ENCODE measurements at places on chromosomes 16 and 17.

DNA sequence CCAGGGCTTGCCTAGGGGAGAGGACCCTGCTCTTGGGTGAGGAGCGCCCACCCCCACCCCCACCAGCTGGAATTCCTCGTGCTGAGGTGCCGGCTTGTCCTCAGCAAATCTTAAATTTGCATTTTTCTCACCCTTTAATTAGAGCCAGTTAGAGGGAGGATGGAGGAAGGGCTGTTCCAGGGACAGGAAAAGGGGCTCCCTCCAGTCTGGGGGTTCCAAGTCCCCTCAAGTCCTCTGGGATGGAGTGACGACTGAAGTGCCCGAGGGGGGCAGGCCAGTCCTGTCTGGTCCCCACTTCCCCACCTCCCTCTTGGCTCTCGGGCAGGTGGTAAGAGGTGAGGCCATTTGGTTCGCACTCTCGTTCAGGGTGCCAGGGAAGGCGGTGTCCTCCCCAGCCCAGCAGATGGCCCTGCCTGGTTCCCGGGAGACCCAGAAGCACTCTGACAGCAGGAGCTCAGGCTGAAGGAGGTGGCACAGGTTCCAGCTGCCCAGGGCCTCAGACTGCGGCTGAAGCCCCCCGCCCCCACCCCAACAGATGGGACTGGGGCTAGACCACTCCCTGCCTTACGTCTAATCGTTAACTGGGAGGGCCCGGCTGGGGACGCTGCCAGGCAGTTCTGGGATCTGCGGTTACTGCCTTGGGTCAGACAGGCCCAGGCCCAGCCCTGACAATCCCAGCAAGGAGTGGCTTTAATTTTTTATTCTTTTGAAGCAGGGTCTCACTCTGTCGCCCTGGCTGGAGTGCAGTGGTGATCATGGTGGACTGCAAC lies 2.2 kb downstream of the RAB26 start:
- peak; percentile 64 for DNase-seq

DNA sequence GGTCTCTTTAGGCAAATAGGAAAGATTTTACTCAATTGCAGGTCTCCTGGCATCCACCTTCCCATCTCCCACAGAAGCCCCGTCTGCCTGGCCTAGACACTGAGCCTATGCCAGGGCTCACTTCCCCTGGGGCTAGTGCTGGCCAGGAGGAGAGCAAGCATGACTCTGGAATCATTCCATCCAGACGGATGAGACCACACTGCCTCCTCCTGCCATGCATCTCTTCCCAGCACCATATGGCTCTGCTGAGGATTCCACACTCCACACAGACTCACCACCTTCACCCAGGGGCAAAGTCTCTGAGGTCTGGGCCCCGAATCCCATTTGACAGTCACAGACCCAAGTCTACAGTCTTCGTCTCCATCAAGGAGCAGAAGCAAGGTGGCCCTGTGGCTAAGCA lies 346.5 kb downstream of the C16orf95 start:
- DNase-seq = no peak

- peak; percentile 40 for DNase-seq
These were observed 35.6 kb downstream of the RPA1 start for GRCh38 chr17:1865252-1866037.

DNA sequence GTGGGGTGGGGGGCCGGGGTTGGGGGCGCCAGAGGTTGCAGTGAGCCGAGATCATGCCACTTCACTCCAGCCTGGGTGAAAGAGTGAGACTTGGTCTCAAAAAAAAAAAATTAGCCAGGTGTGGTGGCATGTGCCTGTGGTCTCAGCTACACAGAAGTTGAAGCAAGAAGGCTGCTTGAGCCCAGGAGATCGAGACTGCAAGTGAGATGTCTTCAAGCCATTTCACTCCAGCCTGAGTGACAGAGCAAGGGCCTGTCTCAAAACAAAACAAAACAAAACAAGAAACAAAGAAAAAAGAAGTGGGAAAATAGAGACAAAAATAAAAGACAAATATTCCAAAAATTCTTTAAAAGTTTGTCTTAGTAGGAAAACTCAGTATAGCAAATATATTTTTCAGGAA lies 135.1 kb upstream of the CORO6 start:
- DNase-seq = no peak

- DNase-seq = no peak
These were observed 3.9 kb downstream of the LPO start for GRCh38 chr17:58242171-58242784.

DNA sequence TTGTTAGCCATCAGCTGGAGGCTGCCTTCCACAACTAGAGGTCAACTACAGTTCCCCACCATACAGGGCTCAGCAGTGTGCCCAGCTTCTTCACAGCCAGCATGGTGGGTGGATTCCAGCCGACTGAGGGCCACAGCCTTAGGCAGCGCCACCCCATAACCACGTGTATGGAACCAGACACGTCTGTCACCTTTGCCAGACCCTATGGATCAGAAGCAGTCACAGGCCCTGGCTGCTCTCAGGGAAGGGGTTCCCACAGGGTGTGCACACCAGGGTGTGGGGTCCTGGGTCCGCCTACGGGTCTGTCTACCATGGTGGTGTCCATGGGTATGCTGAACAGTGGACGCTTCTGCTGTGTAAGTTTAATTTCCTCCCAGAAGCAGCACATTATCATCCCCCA lies 265.0 kb upstream of the FOXF1 start:
- no peak for DNase-seq

DNA sequence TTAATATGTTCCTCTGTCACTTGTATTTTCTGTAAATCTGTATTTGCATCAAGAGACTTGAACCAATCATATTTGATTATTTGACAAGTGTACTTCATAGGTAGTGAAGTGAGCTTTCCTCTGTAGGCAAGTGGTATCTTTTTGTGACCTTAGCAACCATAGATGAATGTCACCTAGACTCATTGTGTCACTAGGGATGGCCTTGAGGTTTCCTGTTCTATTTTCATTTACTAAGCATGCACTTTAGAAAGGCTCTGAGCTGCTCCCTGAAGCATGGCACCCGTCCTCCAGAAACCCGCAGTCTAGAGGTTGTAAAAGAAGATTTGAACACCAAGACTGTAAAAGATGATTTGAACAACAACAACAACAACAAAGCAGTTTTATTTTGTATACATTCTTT lies 151.7 kb downstream of the PRKCB start:
- no peak for DNase-seq

DNA sequence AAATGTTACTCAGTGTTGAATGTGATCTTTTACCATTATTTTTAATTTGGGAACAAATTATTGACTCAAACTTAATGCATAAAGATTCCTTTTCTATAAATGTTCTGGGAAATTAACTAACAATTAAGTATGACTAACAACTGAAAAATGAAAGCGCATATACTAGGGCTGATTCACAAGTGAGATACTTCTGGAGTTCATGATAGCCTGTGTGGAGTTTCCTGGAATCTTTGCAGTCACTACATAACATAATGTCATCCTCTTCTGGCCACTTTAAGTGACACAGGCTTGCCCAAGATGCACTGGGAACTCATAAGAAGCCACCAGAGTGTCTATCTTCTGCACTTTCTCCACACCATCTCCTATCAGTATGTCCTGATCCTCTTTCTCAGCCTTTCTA lies 450.3 kb upstream of the CDH11 start:
- no peak for DNase-seq

GRCh38 chr16:48008011-48008525 lies 147.7 kb downstream of the ABCC12 start:
- DNase-seq = no peak

GRCh38 chr16:81143921-81144471 lies 47.8 kb upstream of the GCSH start:
- DNase-seq = peak; percentile 54

GRCh38 chr17:78137392-78138203 lies 7.0 kb downstream of the TMC8 start:
- no peak for DNase-seq

DNA sequence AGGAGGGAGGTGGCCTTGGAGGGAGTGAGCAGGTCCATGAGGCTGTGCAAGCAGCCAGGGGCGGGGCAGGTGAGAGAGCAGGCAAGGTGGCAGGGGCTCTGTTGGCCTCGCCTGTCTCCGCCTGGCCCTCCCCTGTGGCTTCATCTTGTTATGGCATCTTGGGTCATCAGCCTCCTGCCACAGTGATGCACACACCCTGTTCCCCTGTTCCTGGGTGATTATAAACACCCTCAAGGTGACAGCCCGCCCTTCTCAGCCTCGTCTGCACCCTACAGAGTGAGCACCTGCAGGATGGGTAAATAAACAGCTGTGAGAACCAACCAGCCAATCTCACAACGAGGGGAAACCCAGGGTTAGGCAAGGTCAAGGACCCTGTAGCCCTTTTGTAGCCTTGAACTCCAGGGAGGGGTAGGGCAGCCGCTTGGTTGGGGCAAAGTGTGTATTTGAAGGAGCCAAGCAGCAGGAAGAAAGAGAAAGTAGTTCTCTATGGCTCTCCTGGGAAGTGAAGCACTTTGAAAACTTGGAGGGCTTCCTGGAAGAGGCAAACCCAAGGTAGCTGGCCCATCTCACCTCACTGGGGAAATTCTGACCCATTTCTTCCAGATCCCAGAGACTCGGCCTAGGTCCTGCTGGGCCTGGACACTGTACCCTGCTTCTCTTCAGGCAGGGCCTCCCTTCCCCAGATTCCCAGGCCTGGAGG lies 60.6 kb downstream of the NT5M start:
- no peak for DNase-seq

- DNase-seq = no peak
These were observed 186.8 kb downstream of the COPRS start for GRCh38 chr17:31672161-31672819.

DNA sequence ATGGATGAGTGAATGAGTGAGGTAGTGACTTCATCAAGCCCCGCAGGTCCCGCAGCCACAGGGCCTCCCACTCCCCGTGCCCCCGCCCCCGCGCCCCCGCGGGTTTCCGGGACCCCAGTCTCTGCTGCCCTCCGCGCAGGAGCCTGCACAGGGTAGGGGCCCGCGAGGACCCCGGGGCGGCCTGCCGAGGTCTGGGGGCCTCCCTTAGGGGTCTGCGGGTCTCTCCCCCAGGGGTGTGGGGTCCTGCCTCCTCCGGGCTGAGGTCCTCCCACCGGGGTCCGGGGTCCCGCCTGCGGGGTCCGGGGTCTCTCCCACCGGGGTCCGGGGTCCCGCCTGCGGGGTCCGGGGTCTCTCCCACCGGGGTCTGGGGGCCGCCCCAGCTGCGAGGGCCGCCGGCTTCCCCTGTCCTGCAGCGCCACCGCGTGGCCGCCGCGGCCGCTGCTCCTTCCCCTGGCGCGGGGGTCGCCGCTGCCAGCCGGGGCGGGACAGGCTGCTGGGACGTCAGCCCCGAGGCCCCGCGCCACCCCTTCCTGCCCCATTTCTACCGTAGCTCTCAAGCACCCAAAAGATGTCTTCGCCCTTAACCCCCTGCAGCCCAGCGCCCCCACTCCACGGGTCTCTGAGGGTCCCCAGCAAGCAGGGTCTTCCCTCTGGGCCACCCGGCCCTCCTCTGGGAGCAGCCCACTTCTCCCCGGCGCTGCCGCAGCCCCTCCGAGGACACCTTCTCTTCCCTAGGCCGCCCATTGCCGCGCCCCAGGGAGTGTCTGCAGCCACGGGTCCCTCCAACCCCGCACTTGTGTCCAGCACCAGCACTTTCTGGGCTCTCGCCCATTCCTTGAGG lies 10.4 kb upstream of the CHMP6 start:
- DNase-seq = no peak

DNA sequence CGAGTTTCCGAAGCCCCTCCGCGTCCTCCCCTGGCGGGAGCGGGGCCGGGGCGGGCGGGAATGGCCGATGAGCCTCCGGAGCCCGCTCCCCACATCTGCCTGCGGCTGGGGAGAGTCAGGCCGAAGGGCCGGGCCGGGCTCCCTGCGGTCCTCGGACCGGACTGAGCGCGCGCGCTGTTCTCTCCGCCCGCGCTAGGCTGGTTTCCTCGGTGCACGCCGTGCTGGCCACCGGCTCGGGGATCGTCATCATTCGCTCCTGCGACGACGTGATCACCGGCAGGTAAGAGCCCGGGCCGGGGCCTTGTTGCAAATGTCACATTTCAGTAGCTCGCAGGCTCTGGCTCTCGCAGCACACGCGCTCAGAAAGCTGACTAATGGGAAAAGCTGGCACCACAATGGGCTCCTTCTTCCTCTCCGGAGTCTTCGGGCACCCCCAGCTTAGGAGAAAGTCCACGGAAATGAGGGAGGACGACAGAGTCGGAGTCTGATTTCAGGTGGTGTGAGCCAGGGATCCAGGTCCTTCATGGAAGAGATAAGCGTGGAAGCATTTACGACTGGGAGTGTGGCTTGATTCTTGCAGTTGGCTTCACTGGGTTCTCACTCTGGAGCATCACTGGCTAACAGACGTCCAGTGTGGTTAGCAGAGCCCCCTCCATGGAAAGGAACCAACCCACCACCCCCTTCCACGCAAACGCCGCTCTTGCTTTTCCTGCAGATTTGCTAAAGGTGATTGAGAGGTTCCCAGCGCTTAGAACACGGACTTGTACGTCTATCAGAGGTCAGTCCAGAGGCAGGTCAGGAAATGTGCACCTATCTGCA lies 715 bp downstream of the TLCD3A start:
- no peak for DNase-seq

- DNase-seq = no peak
These were observed 140.2 kb upstream of the CDC42EP4 start for GRCh38 chr17:73452009-73452408.

GRCh38 chr16:50712560-50712898 lies 19.1 kb downstream of the NOD2 start:
- DNase-seq = no peak

DNA sequence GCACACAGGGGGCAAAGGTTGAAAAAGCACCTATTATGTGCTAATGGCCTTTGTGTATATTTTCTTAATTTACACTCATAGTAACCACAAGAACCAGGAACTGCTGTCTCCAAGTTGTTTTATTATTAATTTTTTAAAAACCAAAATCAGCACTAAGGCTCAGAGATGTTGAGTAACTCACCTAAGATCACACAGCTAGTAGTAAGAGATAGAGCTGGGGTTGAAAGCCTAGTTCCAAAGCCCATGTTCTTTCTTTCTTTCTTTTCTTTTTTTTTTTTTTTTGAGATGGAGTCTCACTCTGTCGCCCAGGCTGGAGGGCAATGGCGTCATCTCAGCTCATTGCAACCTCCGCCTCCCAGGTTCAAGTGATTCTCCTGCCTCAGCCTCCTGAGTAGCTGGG lies 75.3 kb downstream of the SDK2 start:
- DNase-seq = no peak

DNA sequence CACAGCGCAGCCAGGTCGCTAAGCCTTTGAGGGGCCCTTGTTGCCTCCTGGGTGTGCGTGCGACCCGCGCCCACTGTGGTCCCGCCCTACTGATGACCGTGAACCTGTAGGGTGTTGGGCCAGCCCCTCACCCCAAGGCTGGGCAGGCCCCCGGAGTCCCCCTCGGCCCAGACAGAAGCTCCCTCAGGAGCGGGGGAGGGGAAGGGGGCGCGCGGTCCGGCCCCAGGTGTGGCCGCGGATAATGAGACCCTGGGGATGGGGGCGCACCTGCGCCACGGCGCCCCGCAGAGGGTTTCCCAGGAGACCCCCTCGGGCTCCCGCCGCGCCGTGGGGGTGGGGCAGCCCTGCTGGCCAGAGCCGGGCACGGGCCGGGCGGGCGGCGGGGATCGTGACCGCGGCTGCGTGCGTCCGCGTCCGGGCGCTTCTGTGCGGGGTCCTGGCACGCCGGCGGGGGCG lies 358 bp upstream of the ARHGDIG start:
- DNase-seq = no peak

- DNase-seq = no peak
These were observed 184.1 kb upstream of the ZFHX3 start for GRCh38 chr16:73231944-73232554.

GRCh38 chr16:86834451-86835035 lies 256.2 kb downstream of the FOXL1 start:
- peak; percentile 29 for DNase-seq

- DNase-seq = no peak
These were observed 30.9 kb downstream of the ZNF778 start for GRCh38 chr16:89248196-89248982.

Measured in H54 (cell line).